Fibroblast of skin of back (primary cell): ENCODE measurements at places on chromosomes 11 and 22.
A peak's percentile ranks its signal among the peaks of the same experiment; 100 is the strongest.

GRCh38 chr11:75158241-75158640 is 7.3 kb downstream of the SLCO2B1 start:
- DNase-seq = no peak

DNA sequence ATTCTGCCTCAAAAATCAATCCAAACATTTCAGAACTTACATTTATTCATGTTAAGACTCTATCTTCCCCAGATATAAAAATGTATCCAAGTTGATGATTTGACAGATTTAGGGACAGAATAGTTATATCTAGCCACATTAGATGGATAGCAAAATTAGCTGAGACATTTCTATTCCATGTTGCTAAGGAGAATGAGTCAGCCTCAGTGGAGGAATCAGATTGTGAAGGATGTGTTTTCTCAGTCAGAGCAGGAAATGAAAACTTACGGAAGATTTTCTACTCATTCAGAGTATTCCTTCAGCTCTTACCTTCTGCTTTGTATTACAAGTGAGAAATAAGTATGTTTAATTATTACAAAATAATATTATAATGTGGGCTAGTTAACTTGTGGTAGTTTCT is 556.3 kb upstream of the ANO3 start:
- peak; percentile 7 for DNase-seq

DNA sequence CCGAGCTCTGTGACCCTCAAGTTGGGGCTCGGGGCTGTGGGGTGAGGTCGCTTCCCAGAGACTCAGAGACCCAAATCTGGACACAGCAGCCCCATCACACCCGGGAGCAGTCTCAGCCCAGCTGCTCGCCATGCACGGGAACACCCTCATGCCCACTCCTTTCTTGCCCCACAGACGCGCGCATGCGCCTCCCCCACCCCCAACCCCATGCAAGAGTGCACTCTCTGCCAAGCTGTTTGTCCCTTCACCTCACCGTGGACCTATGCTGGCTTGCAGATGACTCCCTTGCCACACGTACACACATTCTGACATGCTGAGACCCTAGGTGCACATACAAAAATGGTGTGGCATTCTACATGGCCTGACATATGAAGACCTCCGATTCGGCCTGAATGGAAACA is 478 bp upstream of the CD248 start:
- peak; percentile 82 for DNase-seq

DNA sequence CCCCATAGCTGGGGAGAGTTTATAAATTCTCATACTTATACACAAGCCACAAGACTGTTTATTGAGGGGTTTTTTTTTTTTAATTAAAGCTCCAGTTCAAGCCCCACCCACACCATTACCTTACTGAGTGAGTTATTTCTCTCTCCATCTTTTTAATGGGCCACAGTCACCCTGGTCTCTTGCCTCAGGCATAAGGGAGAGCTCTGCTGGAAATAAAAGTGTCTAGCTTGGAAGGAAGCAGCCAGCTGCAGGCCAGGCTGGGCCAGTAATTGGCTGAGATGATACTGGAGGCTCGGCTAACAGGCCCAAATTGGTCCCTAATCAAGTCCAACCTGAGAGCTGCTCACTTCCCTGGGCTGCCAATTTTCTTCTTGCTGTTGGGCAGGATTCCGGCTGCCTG is 174.1 kb downstream of the INSC start:
- DNase-seq = no peak

DNA sequence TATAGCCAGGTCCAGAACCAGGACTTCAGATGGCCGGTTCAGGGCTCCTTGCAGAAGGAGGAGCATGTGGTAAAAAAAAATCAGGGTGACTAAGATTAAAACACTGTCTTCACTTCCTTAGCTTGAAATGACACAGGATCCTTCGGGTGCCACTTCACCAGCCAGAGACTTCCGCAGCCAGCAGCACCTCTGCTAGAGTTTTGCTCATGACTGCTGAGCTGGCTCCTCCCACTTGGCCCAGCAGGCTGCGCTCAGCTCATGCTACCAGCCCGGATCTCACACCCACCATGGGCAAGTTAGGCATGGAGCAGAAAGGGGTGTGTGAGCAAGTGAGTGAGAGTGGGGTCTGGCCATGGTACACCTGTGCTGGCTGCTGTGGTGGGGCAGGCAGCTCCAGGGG is 6.6 kb upstream of the MS4A18 start:
- DNase-seq = no peak

GRCh38 chr11:61174273-61174672 is 13.0 kb upstream of the VPS37C start:
- no peak for DNase-seq

DNA sequence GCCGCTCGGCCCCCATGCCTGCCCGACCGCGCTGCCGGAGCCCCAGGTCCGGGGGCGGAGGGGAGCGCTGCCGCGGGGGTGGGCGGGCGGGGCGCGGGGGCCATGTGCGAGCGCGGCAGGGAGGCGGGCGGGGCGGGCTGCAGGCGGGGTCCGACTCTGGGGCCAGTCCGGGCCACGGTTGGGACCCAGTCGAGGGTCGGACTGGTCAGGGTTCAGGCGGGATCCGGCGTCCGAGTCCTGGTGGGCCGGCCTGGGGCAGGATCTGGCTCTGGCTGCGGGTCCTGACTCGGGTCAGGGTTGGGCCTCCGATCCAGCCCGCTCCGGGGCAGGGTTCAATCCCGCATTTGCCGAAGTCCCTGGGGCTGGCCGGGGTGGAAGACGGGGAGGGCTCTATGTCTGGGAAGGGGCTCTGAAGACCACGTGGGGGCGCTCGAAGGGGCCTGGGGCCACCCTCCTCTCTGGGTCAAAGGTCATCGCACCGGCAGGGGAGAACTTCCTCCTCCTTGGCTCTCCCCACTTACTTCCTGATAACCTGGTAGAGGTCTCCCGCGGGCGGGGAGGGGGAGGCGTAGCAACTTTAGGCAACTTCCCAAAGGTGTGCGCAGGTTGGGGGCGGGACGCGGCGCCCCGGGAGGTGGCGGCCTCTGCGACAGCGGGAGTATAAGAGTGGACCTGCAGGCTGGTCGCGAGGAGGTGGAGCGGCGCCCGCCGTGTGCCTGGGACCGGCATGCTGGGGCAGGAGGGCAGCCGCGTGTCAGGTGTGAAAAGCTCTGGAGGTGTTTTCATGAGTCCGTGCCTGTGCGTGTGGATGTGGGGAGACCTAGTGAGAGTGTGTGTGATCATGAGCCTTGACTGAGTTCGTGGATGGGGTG is 603 bp downstream of the ESRRA start:
- peak; percentile 54 for DNase-seq

GRCh38 chr11:128686021-128686741 is 7.7 kb upstream of the FLI1 start:
- no peak for DNase-seq

GRCh38 chr22:25650833-25651232 is 86.4 kb downstream of the GRK3 start:
- no peak for DNase-seq

DNA sequence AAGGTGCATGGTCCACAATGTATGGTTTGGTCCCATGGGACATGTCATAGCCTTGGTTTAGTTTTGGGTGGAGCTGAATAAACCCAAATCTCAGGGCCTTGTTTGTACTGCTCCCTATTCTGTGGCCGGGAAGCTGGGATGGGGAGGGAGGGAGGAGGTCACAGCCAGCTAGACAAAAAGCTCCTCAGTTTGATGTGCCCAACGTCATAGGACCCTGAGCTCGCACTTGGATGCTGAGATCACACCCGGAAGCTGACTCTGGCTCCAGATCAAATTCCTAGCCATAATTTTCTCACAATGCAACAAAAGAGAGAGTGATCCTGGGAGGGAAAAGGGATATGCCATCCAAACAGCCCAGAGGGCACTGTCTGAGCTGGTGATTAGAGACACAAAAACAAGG is 1.5 kb downstream of the HSPB2 start:
- DNase-seq = peak; percentile 97

- DNase-seq = no peak
Measured at GRCh38 chr11:43823316-43823715, 57.3 kb upstream of the ALKBH3 start.

DNA sequence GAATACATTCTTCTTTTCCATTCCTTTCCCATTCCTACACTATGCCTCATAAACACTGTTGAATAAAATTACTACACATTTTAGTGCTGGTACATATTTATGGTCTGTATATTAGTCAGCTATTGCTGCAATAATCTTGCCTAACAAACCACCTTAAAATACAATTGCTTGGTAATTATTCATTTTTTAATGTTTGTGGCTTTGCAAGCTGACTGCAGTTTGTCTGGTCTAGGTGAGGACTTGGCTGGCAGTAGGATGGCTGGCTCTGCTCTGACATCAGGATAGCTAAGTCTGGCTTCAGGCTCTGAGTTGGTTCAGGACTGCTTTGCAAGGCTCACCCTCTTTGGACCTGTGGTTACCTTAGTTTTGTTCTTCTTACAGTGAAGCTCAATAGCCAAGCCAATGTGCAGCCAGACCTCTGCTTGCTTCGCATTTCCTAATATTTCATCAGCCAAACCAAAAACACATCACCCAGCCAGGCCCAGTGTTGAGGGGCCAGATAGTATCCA is 913.4 kb upstream of the RAG2 start:
- peak; percentile 53 for DNase-seq

DNA sequence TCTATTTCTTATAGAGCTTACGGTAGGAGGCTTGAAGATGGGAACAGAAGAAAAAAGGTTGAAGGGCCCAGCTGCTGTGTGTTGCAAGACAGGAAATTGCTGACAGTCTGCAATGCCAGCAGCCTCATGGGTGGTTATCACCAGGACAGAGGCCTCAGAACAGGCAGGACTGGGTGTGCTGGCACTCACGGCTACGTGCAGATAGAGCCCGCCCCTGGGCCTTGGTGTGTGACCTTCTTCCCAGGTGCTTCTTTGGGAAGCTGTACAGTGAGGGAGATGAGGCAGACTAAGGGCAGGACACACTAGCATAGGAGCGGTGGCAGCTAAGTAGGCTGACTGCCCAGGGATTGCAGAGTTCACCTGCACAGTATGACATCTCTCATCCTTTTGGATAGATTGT is 12.6 kb downstream of the PRAME start:
- DNase-seq = no peak

DNA sequence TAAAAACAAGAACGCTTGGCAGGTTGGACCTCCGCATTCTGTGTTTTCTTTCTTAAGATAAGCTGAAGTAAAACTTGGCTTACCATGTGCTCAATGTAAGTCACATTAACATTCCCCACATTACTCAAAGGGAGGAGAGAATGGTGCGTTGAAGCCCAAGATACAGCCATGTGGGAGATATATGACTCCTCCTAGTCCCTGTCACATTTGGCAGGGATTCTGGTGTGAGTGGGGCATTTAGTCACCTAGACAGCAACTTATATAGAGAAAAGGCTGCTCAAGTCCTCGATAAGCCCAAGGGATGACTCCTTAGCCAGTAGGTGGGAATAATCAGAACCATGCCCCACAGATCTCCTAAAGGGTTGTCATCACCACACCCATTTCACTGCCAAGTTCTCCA is 4.6 kb downstream of the PRSS23 start:
- peak; percentile 56 for DNase-seq

DNA sequence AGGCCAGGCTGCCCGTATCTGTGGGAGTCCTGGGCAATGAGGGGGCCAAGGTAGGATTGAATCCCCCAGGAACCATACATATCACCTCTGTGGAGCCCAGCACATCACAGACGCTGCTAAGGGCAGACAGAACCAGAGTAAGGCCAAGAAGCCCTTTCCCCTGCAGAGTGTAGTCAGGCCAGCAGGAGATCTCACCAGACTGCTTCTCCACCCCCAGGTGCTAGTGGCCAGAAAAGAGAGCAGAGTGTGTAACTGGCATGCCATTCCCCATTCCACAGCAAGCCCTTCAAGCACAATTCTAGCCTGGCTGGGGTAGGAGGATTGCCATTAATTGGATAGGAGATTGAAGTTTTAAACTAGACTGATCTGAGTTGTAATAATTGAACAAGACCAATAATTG is 28.0 kb upstream of the FCHSD2 start:
- no peak for DNase-seq

GRCh38 chr22:32808038-32808445 is 6.5 kb downstream of the TIMP3 start:
- DNase-seq = no peak

- no peak for DNase-seq
Measured at GRCh38 chr11:69492201-69492991, 10.9 kb downstream of the LINC01488 start.

- no peak for DNase-seq
Measured at GRCh38 chr11:128968916-128969315, 26.2 kb upstream of the TP53AIP1 start.

- no peak for DNase-seq
Measured at GRCh38 chr11:124892750-124893454, 4.8 kb downstream of the ROBO4 start.

- DNase-seq = no peak
Measured at GRCh38 chr11:117724104-117724503, 72.9 kb downstream of the DSCAML1 start.

DNA sequence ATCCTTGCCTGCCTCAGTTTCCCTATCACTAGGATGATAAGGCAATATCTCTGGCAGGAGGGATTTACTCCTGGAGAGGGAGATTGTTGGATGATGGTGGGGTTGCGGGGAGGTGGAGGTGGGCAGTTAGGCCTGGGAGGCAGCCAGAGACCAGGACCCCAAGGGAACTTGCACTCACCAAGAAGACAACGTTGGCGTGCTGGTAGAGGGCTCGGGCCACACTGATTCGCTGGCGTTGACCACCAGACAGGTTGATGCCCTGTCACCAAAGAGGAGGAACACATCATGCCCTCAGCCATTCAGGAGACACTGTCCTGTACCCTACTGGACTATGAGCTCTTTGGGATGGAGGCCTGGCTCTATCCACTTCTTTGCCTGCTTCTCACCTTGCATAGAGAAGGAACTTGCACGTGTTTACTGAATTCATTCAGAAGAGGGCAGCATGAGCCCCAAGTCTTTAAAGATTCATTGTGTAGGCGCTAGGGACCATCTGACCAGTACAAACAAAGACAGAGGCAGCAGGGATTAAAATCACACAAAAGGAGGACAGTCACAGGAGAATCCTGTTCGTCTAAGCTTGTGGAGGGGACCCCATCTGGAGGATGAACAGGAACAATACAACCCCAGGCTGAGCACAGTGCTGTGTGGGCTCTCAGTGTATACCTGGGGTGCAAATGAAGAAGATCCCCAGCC is 24.2 kb upstream of the KCNJ11 start:
- DNase-seq = no peak

GRCh38 chr11:47393163-47394049 is 15.0 kb upstream of the SLC39A13 start:
- peak; percentile 38 for DNase-seq

GRCh38 chr11:62632492-62632891 is 10.7 kb upstream of the B3GAT3 start:
- DNase-seq = no peak
